ENCODE measurements at places on chromosomes 7 and 10.

GRCh38 chr10:21972584-21972983 lies 30.9 kb downstream of the DNAJC1 start:
- no peak for DNase-seq

DNA sequence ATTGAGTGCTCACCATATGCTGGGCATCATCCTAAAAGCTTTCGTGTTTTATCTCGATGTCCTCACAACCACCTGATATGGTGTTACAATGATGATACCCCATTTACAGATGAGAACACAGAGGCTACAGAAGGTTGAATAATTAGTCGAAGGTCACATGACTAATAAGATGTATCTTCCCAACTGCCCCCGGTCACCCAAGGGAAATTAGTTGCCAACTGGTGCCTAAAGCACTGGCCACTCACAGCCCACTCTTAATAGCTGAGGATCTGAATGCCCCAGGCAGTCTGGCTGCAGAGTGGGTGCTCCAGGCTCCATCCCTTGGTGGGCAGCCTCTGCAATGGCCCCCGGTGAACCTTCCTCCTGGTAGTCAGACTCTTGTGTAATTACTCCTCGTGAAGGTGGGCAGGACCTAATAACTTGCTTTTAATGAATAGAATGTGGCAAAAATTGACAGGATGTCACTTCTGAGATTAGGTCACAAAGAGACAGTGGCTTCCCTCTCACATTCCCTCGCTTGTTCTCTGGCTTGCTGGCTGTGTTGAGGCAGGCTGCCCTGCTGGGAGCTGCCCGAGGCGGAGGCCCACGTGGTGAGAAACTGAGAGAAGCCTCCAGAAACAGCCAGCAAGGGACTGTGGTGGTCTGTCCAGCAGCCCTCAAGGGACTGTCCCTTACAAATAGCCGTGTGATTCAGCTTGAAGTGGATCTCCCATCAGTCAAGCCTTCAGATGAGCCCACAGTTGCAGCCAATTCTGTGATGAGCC lies 109.4 kb downstream of the ARHGAP22 start:
- DNase-seq, result no peak

DNA sequence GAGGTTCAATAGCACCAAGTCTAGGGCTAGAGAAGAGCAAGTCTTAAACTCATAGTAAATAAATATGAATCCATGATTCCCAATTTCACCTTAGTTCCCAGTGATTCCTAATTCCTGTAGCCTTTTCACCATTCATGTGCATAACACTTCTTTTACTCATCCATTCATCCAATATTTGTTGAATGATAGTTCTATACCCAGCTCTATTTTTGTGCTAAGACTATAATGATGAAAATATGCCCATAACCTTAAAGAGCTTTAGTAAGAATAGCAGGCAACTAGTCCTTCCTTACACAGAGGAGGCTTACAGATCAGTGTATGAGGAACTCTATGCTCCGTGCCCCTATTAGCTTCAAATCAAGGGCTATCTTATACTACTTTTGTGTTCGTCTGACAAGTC lies 280.2 kb upstream of the CHRM2 start:
- DNase-seq, result no peak

- DNase-seq, result no peak
These were observed 11.5 kb upstream of the TAS2R39 start for GRCh38 chr7:143171697-143172096.

DNA sequence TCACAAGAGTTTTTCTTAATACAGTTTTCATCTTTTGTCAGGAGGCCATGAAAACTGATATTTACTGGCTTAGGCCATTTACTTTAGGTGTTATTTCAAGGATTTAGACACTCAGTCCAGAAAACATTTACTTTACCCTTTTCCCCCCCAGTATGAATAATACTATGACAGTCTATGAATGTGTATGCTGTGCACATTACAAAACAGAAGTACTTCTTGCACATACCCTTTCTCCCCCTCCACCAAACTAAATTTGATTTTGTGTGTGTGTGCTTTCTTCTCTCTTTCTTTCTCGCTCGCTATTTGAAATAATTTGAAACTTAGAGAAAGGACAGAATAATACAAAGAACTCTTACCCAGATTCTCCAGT lies 41.3 kb downstream of the RBM33 start:
- DNase-seq, result no peak

DNA sequence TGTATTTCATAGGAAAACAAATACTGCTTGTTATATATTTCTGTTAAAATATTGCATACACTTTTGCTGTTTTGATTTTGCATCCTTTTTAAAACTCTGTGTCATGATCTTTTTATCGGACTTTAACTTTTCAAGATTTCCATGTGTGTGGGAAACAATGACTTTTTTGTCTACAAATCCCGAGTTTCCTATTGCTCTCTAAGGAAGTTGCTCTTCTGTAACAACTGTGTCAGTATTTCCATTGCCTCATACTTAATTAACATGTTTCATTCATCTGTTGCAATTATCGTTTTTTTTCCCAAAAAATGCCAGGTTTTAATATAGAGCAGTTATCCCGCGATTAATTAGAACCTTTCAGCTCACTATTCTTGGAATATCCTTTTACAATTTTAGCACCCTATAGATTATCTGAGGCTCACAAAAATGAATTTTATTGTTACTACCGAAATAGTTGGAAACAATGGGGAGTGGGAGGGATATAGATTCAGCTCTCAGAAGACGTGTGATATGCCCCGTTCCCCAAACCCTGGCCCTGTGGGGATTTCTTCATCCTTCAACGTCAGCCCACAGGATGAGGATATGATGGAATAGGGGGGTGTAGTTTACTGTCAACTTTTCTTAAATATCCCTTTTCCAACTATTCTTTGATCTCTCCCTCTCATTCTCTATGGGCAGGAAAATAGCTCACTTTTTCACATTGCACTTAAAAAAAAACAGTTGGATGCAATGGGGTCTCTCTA lies 297.6 kb upstream of the IGFBP3 start:
- DNase-seq, result no peak

- DNase-seq, result peak; percentile 67
These were observed 171.4 kb downstream of the ST7 start for GRCh38 chr7:117124591-117125220.

DNA sequence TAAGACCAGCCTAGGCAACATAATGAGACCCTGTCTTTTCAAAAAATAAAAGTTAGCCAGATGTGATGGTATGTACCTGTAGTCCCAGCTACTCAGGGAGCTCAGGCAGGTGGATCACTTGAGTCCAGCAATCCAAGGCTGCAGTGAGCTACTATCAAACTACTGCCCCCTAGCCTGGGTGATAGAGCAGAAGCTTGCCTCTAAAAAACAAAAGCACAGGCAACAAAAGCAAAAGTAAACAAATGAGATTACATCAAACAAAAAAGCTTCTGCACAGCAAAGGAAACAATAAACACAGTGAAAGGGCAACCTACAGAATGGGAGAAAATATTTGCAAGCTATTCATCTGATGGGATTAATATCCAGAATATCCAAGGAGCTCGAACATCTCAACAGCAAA lies 65.4 kb downstream of the FANK1 start:
- DNase-seq, result no peak

- DNase-seq, result no peak
These were observed 22.3 kb downstream of the AHCYL2 start for GRCh38 chr7:129247087-129247486.

- DNase-seq, result no peak
These were observed 322.0 kb downstream of the AGMO start for GRCh38 chr7:15239801-15240200.

GRCh38 chr7:4203626-4204512 lies 478.2 kb upstream of the FOXK1 start:
- DNase-seq, result no peak

GRCh38 chr7:40880581-40880980 lies 745.8 kb downstream of the SUGCT start:
- DNase-seq, result no peak

GRCh38 chr10:34241226-34242000 lies 573.7 kb downstream of the PARD3 start:
- no peak for DNase-seq

GRCh38 chr7:69349291-69349690 lies 249.0 kb upstream of the AUTS2 start:
- no peak for DNase-seq

DNA sequence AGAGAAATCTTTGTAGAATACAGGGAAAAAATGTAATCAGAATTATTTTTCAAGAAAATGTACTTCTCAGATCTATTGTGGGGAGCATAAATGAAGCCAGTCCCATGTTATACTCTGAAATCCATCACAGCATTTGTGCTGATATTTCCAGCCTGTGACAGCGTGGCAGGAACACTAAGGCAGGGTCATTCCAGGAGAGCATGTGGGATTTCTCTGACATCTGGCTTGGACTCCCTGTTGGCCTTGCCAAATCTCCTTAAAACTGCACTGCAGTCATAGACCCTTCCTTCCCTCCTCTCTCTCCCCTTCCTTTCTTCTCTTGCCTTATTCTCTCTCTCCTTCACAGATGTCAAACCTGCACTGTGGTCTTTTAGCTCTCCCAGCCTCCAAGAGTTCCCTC lies 6.5 kb upstream of the TSPAN13 start:
- DNase-seq, result no peak

- no peak for DNase-seq
These were observed 113.9 kb downstream of the ARHGAP22 start for GRCh38 chr10:48490946-48491345.

GRCh38 chr10:66760941-66761340 lies 164.9 kb upstream of the LRRTM3 start:
- DNase-seq, result no peak

- DNase-seq, result no peak
These were observed 25.5 kb upstream of the TRUB1 start for GRCh38 chr10:114912470-114912859.

DNA sequence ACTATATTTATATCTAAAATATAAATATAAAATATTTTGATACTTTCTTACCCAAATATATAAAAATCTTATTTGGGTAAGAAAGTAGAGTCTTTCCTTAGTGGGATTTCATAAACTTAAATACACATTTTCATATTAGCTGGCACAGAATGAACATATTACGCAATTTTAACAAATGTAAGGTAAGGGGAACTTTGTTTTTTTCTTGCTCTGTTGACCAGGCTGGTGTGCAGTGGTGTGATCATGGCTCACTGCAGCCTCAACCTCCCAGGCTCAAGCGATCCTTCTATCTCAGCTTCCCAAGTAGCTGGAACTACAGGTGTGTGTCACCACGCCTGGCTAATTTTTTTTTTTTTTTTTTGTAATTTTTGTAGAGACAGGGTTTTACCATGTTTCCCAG lies 18.3 kb downstream of the CYP26A1 start:
- DNase-seq, result no peak

GRCh38 chr10:945778-946177 lies 14.3 kb upstream of the LARP4B start:
- DNase-seq, result no peak

- DNase-seq, result no peak
These were observed 498.1 kb downstream of the PLXNA4 start for GRCh38 chr7:132077971-132078685.

DNA sequence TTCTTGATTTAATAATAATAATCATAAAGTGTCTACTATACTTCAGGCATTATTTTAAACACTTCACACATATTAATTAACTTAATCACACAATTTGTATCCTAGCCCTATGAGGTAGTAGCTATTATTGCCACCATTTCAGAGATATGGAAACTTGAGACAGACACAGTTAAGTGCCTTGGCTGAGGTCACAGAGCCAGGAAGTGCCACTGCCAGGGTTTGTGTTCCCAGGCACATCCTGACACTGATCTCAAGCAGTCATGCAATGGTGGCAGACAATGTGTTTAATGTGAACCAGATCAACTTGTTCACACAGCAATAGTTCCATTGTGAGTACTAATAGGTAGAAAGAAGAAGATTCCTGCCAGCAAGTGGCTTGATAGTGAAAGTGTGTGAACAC lies 666.0 kb downstream of the SUGCT start:
- no peak for DNase-seq

DNA sequence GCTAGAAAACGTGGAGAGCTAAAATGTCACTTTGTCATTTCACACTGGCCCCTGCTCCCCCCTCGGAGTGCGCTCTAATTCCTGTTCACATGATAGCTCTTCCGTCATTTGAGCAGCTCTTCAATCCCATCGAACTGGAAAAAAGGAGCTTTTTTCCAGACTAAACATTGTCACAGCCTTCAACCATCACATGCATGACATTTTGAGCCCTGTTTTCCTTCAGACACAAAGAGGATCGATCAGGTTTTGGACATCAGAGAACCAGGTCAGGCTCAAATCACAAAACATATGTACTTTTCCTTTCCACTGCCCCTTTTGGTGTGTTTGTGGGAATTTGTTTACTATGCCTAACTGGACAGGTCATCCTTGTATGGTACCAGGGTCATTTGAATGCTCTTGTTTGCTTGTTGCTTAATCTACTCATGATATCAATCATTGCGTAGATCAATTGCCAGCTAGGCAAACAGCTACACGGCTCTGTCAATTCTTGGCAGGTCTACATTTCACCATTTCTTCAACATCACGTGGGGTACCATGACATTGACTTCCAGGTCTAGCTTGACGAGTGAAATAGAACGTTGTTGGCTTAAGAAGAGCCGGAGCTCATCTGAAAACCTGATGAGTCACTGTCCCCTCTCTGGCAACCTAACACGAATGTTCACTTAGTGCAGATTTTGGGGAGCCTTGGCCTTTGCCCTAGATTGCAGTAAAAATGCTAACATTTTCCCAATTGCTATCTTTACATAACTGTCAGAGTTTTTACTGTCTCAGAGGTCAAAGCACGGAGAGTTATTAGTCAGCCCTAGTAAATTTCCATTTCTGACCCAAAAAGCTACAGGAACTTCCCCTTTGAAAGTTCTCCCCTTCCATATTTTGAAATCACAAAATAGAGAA lies 87.3 kb downstream of the LYZL2 start:
- DNase-seq, result no peak

GRCh38 chr7:143419880-143420279 lies 11.2 kb upstream of the EPHA1 start:
- no peak for DNase-seq

DNA sequence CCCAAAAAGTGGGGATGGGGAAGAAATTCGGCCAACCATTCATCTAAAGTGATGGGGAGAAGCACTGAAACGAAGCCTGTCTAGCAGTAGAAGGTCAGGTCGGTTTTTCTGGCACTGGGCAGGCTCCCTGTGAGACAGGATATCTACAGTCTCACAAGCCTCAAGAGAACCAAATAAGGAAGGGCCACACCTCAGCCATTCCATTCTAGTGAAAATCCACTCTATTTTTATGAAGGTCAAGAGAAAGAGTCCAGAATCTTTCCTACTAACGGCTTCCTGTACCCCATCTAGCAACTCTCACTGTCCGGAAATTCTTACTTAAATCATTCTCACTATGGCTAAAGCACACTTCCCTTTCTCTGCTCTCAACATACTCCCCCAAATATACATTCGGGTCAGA lies 267.1 kb downstream of the PRPF18 start:
- DNase-seq, result no peak

- DNase-seq, result peak; percentile 4
These were observed 3.9 kb upstream of the IQUB start for GRCh38 chr7:123538189-123538714.

- no peak for DNase-seq
These were observed 453.7 kb upstream of the POT1 start for GRCh38 chr7:125383324-125383723.

- DNase-seq, result no peak
These were observed 37.9 kb upstream of the SLF2 start for GRCh38 chr10:100874702-100875483.

GRCh38 chr10:115918812-115919211 lies 354.2 kb downstream of the GFRA1 start:
- no peak for DNase-seq

GRCh38 chr10:122286867-122287266 lies 15.8 kb downstream of the BTBD16 start:
- peak; percentile 73 for DNase-seq

GRCh38 chr10:100114976-100115770 lies 33.5 kb upstream of the CPN1 start:
- DNase-seq, result no peak

Measured in urothelium cell line (cell line).